ENCODE measurements at places on chromosomes 4 and X.

DNA sequence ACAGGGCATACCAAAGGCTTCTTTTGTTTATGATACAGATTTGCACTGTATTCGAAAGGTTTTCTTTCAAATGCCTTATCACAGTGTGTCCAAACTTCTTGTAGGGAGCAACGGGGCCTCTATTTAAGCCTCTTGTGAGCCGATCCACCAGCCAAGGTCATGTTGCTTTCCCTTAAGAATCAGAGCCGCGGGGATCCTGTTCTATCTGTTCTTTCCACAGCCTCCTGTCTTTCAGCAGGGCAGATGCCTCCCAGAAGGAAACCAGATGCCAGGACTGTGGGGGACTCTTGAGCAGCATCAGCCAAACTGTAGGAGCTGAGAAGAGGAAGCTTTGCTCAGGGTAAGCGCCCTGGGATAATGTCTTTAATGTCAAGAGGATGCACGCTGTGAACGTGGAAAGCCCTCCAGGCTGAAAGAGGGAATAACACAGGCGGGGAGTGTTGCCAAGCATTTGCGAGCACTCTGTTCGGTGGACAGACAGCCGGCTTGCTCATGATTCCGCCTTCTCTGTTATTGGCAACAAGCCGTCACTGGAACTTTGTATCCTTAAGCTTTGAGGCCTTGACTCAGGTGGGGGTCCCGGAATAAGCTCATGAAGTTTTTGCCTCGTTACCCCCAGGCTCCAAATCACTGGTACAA is 279.8 kb upstream of the FRG1 start:
- no peak for DNase-seq

DNA sequence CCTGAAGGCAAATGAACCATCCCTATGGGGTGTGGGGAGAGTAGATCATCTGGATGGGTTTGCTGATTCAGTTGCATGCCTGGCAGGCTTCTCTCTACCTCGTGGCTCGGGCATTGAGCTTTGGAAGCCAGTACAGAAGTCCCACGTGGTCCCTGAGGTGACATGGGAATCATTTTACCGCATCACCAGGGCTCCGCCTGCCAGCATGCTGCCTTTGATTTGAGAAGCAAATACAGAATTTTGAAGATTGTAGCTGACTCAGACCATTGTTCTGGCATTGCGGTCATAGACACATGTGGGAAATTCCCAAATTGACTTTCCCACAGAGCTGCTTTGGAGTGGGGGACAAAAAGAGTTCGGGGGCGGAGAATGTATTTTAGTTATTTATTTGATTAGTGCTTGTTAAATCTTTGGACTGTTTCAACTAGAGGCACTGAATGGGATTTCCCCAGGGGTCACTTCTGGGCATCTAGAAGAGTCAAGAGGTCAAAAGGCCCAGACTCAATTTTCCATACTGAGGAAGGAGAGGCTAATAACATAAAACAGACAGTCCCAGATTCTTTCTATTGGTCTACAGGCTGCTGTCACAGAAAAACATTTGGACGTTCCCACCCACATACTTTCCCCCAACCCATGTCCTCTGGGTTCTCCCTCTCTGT is 79.3 kb downstream of the NHSL2 start:
- peak; percentile 34 for DNase-seq

GRCh38 chr4:3527101-3527913 is 4.9 kb downstream of the LRPAP1 start:
- no peak for DNase-seq

DNA sequence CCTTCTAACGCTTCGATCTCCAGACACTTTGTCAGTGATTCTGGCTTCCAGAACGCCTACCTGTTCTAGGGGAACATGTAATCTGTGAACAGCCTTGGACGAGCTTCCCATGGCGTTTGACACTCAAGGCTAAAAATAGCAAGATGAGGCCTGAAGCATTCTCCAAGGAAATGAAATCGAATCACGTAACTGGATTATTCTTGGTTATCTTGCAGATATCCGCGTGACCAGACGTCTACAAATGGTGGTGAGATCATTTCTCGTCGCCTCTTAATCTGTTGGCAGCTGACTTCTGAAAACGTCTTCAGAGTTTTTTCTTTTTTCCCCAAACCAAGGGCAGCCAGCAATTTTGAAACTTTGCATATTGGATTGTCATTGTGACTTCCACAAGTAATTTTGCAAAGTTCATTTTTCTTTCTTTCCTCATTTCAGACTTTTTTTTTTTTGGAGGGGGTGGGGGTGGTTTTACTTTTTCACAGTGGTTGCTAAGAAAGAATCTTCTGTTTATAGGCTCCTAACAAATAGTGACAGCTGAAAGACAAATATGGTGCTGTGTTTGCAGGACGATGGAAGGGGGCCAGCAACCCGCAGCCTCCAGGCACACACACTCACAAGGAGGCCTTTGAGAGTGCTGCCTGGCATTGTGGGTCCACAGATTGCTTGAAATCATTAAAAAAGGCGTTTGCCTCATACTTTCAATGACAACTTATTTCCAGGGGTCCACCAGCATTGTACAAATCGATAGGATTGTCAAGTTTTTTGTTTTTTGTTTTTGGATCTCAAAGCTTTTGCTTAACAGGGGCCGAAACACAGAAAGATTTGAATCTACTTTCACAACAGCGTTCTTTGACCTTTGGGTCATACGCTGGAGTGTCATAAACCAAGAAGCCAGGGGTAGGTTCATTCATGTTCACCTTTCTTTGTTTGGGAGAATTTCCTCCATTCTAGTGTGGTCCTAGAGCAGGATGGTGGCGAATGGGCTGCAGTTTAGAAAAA is 32.4 kb upstream of the PDLIM3 start:
- DNase-seq: no peak

DNA sequence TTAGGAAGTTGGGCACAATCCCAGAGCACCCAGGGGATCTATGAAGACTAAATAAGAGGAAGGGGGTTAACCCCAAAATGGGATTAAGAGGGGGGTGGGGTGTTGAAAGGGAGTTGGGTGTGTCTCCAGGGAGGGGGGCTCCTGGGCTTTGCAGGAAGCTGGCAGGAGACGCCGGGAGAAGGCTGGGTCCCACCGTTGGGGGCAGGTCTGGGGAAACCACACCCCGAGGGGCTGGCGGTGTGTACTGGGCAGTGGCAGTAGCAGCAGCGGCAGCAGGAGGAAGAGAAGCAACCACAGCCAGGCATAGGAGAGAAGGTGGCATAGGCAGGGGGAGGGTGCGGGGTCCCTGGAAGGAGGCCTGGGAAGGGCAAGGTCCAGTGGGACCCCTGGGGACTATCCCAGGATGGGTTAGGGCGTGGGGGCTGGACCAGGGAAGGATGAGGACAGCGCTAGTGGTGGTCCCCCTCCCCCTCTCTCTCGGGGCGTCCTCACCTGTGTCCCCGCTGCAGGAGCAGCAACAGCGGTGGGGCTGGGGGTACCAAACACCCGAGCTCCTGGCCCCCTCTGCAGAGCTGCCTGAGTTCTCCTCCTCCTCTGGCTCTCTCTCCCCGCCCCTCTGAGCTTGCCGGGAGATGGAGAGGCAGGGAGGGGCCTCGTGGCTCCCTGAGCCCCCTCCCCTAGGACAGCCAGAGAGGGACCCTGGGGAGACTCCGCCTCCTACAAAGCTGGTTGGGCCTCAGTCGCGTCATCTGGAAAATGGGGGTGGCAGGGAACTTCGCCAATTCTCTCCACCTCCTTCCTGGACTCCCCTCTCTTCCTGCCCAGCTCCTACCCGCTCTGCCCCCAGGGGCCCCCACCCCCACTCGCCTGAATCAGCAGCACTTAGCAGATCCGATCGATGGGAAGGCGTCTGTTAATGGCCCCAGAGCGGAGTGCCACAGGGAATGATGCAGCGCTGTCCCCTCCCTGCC is at the start of gene KCND1:
Gene KCND1 (minus strand): TSS at position 596 of the 971 bp plus-strand sequence. CDS start 1,573 bp downstream, outside the sequence.
- no peak for DNase-seq

- DNase-seq: no peak
These were observed 156.2 kb downstream of the SH2D1A start for GRCh38 chrX:124502599-124502998.

- DNase-seq: no peak
These were observed 236.9 kb downstream of the DCTD start for GRCh38 chr4:182680234-182680653.

GRCh38 chr4:15601862-15602261 is 53.3 kb downstream of the FBXL5 start:
- DNase-seq: peak; percentile 53

DNA sequence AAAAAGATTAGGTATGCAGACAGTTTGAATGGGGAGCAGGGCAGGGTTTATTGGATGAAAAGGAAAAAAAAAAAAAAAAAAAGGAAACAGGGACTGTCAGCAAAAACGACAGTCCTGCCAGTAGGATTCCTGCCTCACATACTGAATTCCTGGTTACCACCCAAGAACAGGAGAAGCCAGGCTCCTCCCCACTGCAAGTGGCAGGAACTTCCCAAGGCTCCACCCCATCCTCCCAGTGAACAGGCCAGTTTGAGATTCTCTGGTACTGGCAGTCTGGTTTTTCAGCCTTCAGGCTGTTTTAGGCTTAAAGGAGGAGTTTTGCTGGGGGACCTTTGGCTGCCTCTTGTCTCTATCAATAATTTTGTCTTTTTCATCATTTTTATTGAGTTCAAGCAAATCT is 360.0 kb upstream of the CXorf51A start:
- no peak for DNase-seq

DNA sequence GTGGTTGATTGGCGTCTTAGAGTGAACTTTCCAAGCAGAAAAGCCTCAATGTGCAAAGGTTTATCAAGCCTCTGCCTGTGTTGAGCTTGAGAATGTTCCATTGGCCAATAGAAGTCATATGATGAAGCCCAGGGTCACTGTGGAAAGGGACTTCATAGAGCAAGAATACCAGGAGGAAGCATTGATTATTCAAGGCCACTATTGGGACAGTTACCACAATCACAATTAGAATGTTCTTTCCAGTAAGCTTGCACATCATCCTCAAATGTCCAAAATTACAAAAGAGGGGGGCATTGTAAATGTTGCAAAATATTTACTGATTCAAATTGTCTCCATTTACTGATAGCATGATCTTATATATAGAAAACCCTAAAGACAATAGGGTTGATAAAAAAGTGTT is 32.9 kb upstream of the NDP start:
- DNase-seq: no peak

- peak; percentile 85 for DNase-seq
These were observed 356.7 kb downstream of the STIM2 start for GRCh38 chr4:27217261-27217769.

GRCh38 chrX:63718010-63718694 is 66.9 kb downstream of the ARHGEF9 start:
- no peak for DNase-seq

GRCh38 chrX:105752338-105752956 is 69.9 kb upstream of the NRK start:
- no peak for DNase-seq

GRCh38 chr4:2965262-2965661 is 1.9 kb downstream of the GRK4 start:
- no peak for DNase-seq

DNA sequence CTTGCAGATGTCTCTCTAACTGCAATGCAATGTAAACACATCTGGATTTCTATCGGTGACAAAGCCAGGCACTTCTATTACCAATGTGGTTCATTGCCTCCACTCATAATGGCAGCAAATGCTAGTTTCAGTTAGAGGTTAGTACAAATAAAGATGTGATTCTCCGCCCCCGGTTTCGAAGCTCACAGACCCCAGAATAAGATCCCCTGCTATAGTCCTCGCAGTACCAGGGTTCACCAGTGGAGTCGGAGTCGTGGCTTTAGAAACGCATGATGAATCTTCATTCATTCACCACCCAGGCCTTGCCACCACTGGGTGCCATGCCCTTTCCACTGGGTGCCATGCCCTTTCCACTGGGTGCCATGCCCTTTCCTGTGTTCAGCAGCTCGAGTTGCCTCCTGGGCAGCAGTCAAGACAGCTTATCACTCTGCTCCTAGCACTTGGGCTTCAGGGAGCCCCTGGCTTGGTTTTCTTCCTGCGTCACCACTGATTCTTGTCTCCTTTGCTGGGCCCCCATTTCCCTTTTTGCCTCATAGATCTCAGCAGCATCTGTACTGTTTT is 3.5 kb upstream of the NAA10 start:
- DNase-seq: no peak

DNA sequence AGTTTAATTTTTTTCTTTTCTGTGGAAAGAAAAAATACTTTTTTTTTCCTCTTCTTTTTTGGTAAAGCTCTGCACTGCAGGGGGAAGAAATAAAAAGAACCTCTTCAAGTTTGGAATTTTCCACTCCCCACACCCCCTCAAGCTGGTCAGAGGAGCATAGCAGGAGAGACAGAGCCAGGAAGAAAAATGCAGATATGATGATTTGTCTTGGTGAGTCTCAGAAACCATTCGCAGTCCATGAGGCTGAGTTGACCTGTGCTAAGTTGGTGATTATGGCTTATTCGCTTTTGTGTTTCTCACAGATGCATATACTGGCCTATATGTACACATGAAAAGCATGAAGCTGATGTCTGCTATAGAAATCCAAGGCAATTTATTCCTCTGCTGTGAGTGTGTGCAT is 205.9 kb downstream of the LDB2 start:
- no peak for DNase-seq

DNA sequence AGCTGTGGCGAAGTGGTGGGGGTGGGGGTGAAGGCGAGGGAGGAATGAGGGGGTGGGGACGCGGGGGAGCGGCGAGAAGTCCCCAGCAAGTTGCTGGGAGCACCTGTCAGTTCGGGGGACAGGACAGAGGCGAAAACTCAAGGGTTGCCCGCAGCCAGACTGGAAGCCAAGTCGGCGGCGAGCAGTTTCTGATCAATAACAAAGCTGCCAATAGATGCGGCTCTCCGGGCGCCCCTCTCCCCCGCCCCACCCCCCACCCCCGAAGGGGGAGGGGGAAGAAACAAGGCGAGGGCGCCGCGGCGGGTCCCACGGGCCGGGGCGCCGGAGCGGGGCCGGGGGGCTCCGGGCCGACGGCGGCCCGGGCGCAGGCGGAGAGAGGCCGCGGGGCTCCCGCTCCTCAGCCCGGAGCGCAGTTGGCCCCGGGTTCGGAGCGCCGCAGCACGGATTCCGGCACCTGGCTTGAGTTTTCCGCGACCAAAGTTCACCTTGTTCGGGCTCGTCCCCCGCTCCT is 379 bp downstream of the PDGFC start:
- DNase-seq: no peak

DNA sequence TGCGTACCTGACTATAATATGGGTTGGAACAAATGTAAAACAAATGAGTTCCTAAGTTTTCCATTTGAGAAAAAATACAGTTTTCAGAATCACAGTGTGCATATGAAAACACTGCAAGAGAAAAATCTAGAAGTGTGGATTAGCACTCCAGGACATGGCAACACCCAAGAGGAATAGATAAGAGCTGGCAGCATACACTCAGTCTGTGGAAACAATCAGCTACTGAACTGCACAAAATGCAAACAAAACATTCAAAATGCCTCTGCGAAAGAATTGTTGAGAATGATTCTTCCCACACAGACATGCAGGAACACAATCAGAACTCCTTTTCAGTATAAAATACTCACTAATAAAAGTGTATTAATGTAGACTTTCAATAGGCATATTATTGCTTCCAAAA is 39.9 kb downstream of the ATP8A1 start:
- DNase-seq: no peak

DNA sequence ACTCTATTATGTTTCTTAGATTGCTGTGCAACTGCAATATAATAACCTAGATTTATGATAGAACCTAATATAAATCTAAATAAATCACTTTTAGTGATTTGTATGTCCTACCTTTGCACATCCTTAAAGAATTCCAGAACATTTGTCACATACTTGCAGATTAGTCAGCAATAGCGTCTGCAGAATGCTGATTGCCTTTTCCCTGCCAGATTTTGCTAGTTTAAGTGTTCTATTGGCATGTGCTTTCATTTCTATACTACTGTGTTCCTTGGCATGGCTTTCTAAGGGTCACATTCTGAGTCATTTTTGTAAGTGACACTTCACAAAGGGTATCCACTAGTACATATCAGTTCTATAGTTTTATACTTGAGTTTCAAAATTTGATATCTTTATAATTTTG is 303.1 kb upstream of the GIMD1 start:
- DNase-seq: peak; percentile 17

- no peak for DNase-seq
These were observed 46.3 kb upstream of the LEF1 start for GRCh38 chr4:108215055-108215454.

Measured in PC-3 (cell line).